Activated T-helper 1 cell treated with anti-CD3 and anti-CD28 coated beads, Interleukin-2, amount 50 U/mL, for 16 hours (primary cell): ENCODE measurements at places on chromosomes 11 and 22.

GRCh38 chr11:131422496-131422895, 52.1 kb downstream of the NTM start:
- no peak for DNase-seq

- no peak for DNase-seq
Measured at GRCh38 chr22:29937940-29938693, 55.1 kb downstream of the MTMR3 start.

DNA sequence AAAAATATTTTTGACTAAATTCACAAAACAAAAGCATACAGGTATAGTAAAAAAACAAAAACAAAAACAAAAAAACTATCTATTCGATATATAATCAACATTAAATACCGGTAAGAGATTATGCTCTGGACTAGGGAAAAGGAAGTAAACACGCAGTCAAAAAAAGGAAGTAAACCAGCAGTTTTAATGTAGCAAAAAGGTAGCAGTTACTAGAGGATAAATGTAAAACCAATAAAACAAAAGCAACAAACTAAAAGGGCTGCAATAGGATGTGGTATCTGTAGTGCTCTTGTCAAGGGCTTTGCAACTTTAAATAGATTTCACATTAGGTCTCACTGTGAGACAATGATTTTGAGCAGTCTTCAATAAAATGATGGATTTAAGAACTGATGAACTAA, 2.4 kb downstream of the TRIM22 start:
- no peak for DNase-seq

DNA sequence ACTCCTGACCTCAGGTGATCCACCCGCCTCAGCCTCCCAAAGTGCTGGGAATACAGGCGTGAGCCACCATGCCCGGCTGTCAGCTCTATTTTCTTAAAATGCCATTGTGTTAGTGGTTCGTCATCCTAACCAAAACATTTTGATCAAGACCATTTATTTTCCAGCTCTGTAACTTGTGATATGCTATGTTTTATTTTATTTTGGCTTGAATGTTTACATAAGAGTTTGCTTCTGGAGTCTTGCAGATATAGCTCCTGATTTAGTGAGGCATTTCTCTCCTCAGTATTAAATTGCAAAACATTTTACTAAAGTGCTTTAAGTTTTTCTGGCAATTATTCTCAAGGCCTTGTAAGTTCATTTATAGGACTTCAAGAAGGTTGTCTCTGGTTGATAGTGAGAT, 4.4 kb downstream of the EP300 start:
- no peak for DNase-seq

- DNase-seq = no peak
Measured at GRCh38 chr11:80914311-80914710, 1473.5 kb upstream of the TENM4 start.

- DNase-seq = no peak
Measured at GRCh38 chr11:88318017-88318416, 19.5 kb downstream of the CTSC start.
